ENCODE measurements at places on chromosomes 7 and 10. TPM values are rescaled to one million over a fixed set of nuclear protein-coding genes. Genes with fewer than 3 reads are reported as not detected.

The EMX2 gene
- total RNA-seq = not detected

- no peak for DNase-seq
Measured at GRCh38 chr10:27513451-27514191, 9.5 kb downstream of the RAB18 start.

- DNase-seq = no peak
Measured at GRCh38 chr7:24881623-24882022, 98.4 kb downstream of the OSBPL3 start.

GRCh38 chr10:8057636-8058273 lies 3.3 kb downstream of the GATA3 start:
- DNase-seq = no peak

The NOM1 gene
- 7.2 TPM for total RNA-seq

- DNase-seq = no peak
Measured at GRCh38 chr10:34912771-34913170, 97.7 kb upstream of the PARD3 start.

The GPR158 gene
- not detected for total RNA-seq

The HGF gene
- 19.2 TPM for total RNA-seq

- peak; percentile 70 for DNase-seq
Measured at GRCh38 chr7:140656548-140657515, 15.9 kb upstream of the ADCK2 start.

DNA sequence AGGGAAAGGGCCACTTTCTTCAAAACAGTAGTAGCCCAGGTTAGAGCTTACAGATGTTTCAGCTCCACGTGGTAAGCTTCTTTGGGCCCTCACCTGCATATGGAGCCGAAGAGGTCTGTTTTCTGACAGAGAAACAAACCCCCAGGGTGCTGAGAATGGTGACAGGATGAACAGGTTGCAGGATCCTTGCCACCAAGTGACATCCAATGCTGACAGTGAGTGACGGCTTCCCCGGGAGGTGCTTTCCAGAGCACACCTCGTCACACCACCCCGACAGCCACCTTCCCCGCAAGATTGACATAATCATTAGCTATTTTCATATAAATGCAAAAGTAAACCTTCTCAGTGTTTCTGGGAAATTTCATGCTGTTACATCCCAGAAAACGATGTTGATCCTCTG lies 109.3 kb upstream of the BTBD16 start:
- no peak for DNase-seq

DNA sequence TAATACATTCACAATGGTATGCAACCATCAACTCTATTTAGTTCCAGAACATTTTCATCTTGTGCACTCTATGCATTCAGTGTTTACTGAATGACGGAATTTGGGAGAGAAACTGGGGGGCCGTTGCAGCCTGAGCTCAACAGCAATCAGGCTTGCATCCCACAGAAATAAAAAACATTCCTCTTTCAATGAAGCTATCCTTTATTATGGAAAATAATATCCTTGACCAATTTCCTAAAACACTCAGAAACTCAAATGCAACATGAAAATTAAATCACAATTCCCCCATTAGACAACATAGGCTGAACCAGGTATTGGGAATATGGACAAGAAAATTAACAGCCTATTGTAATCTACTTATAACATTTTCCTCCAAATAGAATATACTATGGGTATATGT lies 6.3 kb upstream of the EXOC4 start:
- DNase-seq = no peak

DNA sequence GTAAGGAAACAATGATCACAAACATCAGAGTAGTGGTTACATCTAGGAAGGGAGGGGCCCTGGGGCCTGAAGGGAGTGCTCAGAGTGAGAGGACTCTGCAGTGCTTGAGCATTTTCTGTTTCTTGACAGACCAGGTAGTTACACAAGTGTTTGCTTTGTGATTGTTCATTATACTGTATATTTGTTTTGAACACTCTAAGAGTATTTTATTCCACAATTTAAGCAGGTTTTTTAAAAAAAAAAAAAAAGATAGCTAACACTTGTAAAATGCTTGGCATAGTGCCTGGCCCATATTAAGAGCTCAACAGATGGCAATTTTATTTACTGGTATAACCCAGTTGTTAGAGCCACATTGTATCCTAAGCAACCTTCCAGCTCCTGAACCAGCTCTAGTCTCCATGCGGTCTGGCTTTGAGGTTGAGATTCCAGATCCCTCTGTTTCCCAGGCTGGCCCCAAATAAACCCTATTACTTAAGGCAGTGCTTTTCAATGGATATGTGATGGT lies 20.1 kb upstream of the ATXN7L1 start:
- DNase-seq = no peak

GRCh38 chr10:60495338-60496055 lies 105.8 kb upstream of the ANK3 start:
- DNase-seq = no peak

DNA sequence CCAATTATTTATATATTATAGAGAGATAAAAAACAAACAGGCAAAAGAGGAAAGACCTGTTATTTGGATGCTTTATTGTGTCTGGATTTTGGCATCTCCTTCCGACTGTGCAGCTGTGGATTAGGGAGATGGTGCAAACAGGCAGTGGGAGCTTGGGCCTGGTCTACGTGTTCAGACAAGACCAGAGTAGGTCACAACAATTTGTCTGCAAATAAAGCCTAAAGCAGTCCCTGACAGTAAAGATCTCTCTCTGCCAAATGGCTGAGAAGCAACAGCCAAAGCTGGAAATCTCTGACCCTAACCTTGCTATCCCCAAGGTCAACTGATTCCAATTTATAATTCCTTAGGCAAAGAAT lies 82.0 kb downstream of the ABLIM1 start:
- no peak for DNase-seq

- DNase-seq = no peak
Measured at GRCh38 chr7:138044897-138045296, 31.4 kb upstream of the AKR1D1 start.

- no peak for DNase-seq
Measured at GRCh38 chr10:103614306-103615158, 121.0 kb downstream of the NEURL1 start.

DNA sequence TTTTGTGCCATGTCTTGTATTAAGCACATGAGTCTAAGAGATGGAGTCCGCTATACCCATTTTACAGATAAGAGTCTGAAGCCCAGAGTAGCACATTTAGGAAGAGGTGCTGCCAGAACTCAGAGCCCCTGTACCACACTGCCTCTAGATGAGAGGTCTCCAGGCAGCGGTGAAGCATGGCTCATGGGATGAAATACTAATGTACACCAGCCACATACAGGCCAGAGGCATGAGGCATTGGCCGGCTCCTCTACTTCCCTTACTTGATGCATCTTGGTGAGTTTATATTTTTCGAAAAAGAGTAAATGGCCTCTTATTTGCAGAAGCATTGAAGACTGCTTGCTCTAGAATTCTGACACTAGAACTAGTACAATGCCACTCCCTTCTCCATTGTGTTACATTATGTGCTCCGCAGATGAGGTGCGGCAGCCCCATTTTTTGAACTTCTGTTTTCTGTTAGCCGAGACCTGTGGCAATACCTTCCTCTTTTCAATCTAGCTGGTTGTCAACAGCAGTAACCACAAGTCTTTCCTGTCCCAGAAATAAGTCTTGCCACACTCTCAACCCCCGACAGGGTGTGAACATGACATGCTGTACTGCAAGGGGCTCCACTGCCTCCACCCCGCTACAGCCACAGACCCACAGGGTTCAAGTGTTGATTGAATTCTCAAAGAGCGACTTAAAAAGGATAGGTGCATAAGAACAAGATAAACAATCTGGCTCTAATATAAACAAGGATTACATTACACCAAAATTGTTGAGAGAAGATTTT lies 145.3 kb downstream of the CELF2 start:
- DNase-seq = peak; percentile 59

DNA sequence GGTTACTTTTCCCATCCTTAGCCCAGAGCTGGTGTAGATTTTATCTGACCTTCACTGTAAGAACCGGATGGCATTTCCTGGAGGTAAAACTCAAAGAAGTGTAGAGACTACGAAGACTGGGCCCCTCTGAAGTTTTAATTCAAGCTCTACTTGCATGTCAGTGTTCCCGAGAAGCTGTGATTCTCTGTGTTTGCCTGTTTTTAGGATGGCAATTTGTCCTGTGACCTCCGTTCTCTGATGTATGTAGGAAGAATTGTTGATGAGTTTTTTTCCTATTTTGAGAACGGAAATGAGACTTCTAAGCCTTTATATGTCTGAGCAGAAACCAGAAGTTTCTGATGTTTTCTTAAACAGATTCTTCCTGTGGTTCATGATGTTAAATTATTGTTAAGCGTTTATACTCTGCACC lies 94.1 kb downstream of the CDCA7L start:
- no peak for DNase-seq

- no peak for DNase-seq
Measured at GRCh38 chr7:73447121-73447733, 13.6 kb downstream of the FZD9 start.

DNA sequence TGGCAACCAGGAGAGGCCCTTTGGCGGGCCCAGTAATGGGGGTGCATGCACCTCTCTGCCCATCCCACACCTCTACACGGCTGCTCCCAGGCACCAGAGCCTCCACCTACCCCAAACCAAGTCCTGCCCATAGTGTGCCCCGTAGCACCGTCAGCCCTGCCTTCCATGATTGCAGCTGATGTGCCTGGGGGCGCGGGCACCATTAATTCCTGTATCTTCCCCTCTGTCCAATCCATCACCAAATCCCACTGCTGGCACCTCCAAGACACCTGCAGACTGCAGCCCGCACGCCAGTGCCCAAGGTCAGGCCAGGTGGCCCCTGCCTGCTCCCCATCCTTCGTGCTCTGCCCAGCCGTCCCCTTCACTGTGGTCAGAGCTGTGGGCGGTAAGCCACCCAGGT lies 533.0 kb downstream of the PTPRN2 start:
- no peak for DNase-seq

GRCh38 chr10:124921261-124921660 lies 20.7 kb upstream of the ZRANB1 start:
- DNase-seq = no peak

- peak; percentile 53 for DNase-seq
Measured at GRCh38 chr7:25314731-25315267, 86.5 kb upstream of the NPVF start.

- no peak for DNase-seq
Measured at GRCh38 chr7:129748356-129749109, 137.0 kb downstream of the NRF1 start.

The PAX4 gene
- not detected for total RNA-seq

DNA sequence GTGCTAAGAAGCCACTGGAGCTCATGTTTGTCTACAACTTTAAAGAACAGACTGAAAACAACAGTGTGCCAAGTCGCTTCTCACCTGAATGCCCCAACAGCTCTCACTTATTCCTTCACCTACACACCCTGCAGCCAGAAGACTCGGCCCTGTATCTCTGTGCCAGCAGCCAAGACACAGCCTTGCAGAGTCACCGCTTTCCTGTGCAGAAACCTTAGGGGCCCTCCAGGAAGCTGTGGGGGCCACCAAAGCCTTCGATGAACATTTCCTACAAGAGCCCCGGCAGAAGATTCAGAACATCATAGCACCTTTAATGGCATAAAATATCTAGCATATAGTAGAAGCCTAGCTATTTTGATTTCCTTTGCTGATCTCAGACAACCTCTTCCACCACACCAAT lies 88.0 kb upstream of the PRSS58 start:
- no peak for DNase-seq

The ATOH7 gene
- 1.2 TPM for total RNA-seq

DNA sequence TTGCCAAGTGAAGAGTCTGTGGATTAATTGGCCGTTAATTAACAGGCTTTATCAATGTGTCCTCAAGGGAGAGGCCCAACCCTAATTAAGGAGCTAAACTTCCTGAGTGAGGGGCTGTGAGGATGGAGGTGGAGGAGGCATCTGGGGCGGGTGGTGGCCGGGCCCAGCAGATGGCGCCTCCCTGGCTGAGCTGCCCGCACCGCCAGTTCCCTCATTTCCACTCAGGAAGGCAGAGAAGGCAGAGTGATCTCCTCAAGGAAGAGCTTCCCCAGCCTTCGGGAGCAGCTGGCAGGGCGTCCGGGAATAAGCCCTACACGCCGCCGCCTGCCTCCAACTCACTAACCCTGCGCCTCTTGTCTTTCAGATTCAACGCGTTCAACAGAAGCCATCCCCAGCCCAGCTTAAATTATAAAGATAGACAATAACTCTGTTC lies 112.2 kb downstream of the CYTH3 start:
- DNase-seq = no peak

DNA sequence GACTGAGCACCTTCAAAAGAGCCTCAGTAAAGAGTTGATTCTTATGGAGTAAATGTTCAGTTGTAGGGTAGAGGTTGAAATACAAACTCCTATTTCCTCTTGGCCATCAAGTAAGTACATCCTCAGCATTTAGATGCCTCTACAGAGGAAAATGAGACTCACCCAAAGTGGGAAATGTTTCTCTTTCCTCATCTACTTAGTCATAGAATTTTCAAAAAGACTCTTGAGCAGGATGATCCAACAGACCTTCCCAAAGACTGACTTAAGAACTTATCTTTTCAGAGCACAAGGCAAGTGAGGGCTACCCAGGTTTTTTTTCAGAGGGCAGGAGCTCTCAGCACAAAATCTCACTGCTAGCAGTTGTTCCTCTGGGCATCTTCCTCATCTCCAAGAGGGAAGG lies 449.1 kb downstream of the KCNMA1 start:
- no peak for DNase-seq

- DNase-seq = no peak
Measured at GRCh38 chr10:102309236-102309635, 63.9 kb downstream of the GBF1 start.

DNA sequence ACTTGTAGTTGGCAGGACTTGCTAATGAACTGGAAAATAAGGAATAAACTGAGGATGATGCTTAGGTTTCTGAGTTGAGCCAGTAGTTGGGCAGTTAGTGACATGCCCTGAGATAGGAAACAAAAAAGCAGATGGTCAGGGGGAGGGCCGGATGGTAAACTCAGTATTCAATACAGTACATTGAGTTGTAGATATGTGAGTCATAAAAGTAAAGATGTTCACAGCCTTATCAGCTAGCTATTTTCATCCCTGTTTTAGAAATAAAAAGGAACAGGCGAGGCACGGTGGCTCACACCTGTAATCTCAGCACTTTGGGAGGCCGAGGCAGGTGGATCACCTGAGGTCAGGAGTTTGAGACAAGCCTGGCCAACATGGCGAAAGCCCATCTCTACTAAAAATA lies 22.2 kb upstream of the NRBF2 start:
- no peak for DNase-seq

The CCDC146 gene
- total RNA-seq = 2.6 TPM

The KLF14 gene
- not detected for total RNA-seq

- DNase-seq = no peak
Measured at GRCh38 chr7:106853250-106853908, 11.7 kb upstream of the PIK3CG start.

DNA sequence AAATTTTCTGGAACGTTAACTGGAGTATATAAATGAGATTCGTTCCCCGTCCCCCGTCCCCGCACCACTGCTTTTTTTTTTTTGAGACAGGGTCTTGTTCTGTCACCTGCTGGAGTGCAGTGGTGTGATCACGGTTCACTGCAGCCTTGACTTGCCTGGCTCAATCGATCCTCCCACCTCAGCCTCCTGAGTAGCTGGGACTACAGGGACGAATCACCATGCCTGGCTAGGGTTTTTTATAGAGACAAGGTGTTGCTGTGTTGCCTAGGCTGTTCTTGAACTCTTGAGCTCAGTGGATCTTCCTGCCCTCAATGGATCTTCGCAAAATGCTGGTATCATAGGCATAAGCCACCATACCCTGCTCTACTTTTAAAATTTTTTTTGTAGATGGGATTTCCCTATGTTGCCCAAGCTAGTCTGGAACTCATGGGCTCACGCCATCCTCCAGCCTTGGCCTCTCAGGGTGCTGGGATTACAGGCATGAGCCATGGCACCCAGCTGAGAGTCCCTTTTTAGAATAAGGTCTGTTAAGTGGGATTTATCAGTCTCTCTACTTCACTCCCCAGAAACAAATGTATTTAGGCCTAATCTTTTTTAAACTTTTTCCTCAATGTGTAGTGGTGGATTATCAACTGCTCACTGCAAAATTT lies 122.9 kb downstream of the LYZL1 start:
- no peak for DNase-seq

The MKI67 gene
- 0.70 TPM for total RNA-seq
